Cerebellar nuclear complex (tissue), 1 donor: ENCODE measurements at places on chromosomes 11 and 22.
A peak's percentile ranks its signal among the peaks of the same experiment; 100 is the strongest.

- DNase-seq, result no peak
Measured at GRCh38 chr22:44291674-44292360, 20.9 kb downstream of the SHISAL1 start.

GRCh38 chr11:104876861-104877431 is 21.3 kb downstream of the CASP12 start:
- no peak for DNase-seq

GRCh38 chr11:118343981-118344515 is at the start of gene CD3G:
Gene CD3G, plus strand, starts transcription at chr11:118344344. Its CDS starts 80 bp downstream, at chr11:118344424.
- no peak for DNase-seq

DNA sequence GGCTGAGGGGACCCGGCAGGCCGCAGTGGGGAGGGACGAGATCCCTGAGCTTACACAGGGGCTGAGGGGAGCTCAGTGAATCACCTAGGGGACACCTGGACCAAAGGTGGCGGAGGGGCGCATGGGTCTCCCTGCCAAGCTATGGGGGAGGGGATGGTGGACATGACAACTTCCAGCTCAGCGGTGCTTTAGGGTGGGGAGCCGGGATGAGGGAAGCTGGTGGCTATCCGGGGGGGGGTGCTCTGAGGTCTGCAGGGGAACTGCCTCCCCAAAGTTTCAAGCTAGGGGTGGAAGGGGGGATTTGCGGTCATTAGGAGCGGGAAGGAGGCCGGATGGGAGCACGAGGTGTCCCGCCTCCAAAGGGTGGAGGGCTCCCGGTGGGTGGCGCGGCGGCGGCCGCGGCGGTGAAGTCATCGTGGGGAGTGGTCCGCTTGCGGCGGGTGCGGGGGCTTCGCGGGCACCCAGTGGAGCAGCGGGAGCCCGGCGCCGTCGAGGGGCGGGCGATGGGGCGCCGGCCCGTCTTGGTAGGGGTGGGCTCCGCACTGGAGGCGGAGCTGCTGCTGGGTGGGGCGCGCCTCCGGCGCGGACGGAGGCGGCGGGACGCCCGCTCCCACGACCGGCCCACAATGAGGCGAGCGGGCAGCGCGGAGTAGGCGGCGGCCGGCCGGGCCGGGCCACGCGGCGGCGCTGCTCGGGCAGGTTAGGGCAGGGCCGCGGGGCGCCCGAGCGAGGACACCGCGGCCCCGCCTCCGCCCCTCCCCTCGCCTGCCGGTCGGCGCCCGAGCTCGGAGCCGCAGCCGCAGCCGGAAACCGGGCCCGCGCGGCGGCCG is at the start of gene MICALL1:
Gene MICALL1 (plus strand): TSS at position 764 of the 830 bp plus-strand sequence. CDS start 126 bp downstream, outside the sequence.
- no peak for DNase-seq

- DNase-seq, result no peak
Measured at GRCh38 chr11:40292721-40293508, 1166.5 kb downstream of the LRRC4C start.

- DNase-seq, result no peak
Measured at GRCh38 chr11:120025606-120026335, 112.1 kb downstream of the TRIM29 start.

- no peak for DNase-seq
Measured at GRCh38 chr11:120581313-120581712, 69.8 kb downstream of the GRIK4 start.

- DNase-seq, result no peak
Measured at GRCh38 chr11:69658626-69659450, 16.3 kb downstream of the LTO1 start.

- DNase-seq, result no peak
Measured at GRCh38 chr11:67439321-67440228, 2.1 kb upstream of the PTPRCAP start.

- DNase-seq, result no peak
Measured at GRCh38 chr22:23086787-23087186, 16.5 kb downstream of the GNAZ start.

DNA sequence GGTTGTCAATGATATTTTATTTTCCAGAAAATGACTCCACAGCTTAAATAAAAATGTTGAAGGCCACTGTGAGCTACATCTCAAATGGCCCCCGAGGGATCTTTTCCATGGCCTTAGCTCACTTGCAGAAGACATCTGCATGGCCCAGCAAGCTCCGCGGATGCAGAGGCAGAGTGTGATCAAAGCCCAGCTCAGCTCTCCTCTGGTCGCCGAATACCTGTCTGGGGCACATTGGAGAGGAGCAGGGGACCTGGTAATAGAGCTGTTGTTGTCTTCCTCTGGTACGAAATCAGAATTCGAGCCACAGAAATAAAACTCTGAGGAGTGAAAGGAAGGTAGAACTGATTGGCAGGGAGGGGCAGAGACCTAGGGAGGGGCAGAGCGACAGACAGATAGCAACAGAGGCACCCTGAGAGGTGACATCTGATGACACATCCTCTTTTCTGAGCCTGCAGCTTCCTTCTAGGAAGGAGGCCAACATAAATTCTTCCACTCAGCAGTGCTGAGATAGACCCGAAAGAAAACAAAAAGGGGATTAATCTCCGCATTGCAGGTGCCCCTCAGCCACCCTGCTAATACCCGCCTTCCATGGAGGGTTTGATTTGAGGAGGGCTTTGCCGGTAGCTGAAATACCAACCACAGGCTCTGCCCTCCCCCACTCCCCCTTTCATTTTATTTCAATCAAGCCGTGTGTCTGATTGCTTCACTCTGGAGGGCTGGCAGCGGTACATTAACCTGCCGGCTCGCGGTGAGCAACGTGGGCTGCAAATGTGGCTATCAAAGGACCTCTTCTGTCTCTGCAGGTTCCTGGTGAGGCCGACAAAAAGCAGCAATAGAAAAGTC is 759.4 kb downstream of the OPCML start:
- no peak for DNase-seq

DNA sequence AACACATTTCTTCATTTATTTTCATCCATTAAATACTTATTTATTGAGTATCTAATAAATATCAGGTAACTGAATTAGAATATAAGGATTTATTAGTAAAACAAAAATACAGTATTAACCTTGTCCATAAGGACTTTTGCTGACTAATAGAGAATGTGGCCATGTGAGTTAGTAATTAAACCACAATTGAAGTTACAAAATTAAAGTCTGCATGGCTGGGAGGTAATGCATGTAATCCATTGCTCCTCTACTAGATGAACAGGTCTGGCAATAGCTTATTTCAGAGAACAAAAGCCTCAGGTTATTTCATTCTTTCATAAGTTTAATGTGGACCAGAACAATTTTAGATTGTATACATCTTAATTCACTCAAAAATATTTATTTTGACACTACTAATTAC is 9.9 kb upstream of the CARD18 start:
- DNase-seq, result no peak

DNA sequence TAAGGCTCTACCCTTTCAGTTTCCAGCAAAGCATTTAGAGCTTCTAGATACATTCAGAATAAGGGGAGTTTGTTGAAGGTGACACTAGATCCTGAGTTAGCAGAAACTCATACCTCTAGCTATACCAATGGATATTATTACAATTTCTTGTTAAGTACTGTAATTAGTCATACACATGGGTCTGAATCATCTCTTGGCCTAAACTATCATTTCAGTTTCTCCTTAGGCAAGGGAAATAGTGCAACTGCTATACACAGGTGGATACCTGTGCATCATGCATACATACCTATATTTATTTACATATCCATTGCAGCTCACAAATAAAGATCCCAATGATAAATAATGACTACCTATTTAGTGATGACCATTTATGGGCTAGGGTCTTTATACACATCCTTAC is 45.1 kb upstream of the PAX6 start:
- DNase-seq, result no peak

- DNase-seq, result no peak
Measured at GRCh38 chr22:45960477-45961386, 16.2 kb downstream of the WNT7B start.

DNA sequence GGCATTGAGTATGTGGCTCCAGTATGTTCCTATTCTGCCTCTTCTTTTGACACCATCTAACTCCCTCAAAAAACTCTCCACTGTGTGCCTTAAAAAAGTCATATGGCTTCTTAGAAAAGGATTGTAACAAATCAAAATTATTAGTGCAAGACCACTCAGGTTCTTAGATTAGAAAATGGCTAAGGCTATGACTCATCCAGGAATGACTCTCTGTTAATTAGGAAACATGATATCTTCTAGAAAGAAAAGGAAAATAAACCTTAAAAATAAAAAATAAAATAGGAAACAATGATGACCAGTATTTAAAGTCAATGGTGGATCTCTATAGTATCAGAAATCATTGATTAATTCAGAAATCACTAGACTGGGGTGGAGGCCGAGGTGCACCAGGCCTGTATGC is 21.7 kb downstream of the SLC25A17 start:
- DNase-seq, result no peak

DNA sequence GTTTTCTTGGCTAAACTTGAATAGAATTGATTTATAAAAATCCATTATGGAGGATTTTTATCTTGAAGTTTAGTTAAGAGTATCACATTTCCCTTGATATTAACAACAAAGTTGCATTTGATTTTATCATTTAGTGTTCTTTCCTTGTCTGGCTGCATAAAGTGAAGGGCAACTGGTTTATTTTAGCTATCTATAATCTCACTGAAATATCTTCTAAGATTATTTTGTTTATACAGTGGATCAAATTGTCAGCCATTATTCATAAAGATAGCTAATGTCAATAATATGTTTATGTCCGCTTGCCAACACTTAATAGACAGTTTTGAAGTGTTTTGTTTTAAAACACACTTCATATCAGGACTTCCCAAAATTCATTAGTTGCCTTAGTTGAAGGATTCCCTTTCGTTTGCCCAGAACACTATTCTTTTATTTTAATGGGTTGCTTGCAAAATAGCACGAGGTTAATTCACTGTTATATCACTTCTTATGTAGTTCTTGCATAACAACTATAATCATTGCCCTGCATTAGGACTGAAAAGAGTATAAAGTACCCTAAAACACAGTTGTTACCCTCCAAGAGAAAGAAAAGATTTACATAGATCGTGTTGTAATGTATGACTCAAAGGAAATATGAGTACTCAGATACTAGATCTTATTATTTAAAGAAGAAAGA is 73.0 kb downstream of the MSANTD4 start:
- DNase-seq, result no peak

- no peak for DNase-seq
Measured at GRCh38 chr11:66696146-66696545, 18.5 kb upstream of the RBM4B start.

- no peak for DNase-seq
Measured at GRCh38 chr22:50610581-50610980, 10.0 kb downstream of the MAPK8IP2 start.

DNA sequence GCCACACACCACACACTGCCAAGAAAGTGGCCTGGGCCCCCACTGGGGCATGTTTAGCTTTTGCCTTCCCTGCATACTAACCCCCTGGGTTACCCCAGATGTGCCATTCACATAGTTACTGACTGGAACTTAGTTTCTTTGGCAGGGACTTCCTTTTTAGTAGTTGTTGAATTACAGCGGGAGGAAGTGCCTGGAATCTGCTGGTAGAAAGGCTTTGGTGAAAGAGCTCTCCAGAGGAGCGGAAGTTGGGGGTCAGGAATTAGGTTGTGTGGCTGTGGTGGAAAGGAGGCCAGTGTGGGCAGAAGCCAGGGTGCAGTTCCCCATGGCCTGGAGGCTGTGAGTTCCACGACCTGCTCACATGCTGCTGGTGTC is 69.0 kb downstream of the MED15 start:
- DNase-seq, result no peak

GRCh38 chr11:31810779-31811647 is at the start of gene PAX6:
Gene PAX6, minus strand, starts transcription at chr11:31811322. Its CDS starts 4,911 bp downstream, at chr11:31806411.
- peak; percentile 95 for DNase-seq

GRCh38 chr22:28920757-28921584 is 37.6 kb downstream of the ZNRF3 start:
- DNase-seq, result no peak
